GM20000 (cell line): ENCODE measurements at places on chromosomes 3 and 15.

DNA sequence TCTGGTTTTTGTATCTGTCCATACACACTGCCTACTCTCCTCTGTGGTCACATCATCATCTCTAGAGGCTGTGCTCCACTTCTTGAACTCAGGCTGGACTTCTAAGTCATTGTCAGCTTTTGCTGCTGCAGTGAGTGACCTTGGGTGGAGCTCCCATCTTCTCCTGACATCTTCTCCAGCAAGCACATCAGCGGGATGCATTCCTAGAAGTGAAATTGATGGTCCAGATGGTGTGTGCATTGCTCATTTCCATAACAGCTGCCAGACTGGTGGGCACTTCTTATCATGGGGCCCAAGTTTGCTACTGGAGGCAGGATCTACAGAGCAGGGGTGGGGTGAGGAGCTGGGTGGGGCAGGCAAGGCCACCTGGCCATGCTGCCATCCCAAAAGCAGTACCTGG is 109.9 kb downstream of the DNAJB8 start:
- no peak for DNase-seq

- DNase-seq: no peak
These were observed 324.0 kb upstream of the TBL1XR1 start for GRCh38 chr3:177521305-177521704.

DNA sequence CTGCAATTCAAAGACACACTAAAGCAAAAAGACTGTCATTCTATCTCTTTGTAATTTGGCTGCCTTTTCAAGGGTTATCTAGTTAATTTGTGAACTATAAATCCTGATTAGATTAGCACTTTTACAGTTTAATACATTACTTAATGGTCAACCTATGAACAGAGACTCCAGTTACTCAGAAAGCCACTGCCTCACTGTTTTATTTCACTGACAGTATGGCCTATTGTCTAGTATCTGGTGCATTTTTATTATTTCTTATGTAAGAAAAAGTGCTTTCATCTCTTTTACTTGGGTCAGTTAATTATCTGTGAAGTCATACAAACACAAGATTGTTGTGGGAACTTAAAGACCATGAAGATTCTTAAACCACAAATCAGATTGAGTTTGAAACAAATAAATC is 133.8 kb downstream of the ZBBX start:
- DNase-seq: no peak

DNA sequence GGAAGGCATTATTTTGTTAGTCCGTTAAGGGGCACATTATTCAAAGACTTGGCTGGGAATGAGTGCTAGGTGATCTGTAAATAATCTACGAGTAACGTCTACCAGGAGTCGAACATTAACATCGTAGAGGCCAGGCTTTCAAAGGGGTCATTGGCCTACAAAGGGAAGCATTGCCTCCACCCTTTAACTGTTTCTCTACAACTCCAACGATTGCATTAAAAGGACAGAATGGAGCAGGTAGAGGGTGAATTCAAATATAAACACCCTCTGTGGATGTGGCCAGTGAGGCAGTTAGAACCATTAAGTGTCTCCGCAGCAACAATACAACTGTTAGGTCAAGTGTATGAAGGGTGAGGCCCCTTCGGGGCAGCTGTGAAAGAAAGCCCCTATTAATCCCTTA is 126.0 kb upstream of the LMOD3 start:
- no peak for DNase-seq

- DNase-seq: no peak
These were observed 162.2 kb downstream of the LPP start for GRCh38 chr3:188316021-188316722.

GRCh38 chr3:14762701-14763100 is 56.1 kb upstream of the FGD5 start:
- no peak for DNase-seq

- DNase-seq: no peak
These were observed 347.4 kb upstream of the DCBLD2 start for GRCh38 chr3:99248913-99249312.

DNA sequence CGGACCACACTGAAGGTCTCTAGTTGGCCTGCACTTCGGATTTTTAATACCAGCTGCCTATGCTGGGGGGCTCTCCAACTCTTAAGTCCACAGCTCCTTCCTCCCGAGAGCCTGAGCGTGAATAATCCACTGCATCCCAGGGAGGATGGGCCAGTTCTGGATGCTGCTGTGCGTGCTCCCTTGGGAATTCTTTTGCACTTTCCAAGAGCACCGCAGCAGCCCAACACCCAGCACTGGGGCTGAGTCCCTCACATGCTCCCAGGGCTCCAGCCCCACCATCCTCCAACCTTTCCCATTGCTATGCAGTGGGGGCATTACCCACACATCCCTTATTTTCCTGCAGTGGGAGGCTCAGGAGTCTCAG is 136.4 kb upstream of the IQSEC1 start:
- DNase-seq: no peak
